Cerebellar nuclear complex (tissue), 1 donor: ENCODE measurements at places on chromosomes 1 and 21.
A peak's percentile ranks its signal among the peaks of the same experiment; 100 is the strongest.

DNA sequence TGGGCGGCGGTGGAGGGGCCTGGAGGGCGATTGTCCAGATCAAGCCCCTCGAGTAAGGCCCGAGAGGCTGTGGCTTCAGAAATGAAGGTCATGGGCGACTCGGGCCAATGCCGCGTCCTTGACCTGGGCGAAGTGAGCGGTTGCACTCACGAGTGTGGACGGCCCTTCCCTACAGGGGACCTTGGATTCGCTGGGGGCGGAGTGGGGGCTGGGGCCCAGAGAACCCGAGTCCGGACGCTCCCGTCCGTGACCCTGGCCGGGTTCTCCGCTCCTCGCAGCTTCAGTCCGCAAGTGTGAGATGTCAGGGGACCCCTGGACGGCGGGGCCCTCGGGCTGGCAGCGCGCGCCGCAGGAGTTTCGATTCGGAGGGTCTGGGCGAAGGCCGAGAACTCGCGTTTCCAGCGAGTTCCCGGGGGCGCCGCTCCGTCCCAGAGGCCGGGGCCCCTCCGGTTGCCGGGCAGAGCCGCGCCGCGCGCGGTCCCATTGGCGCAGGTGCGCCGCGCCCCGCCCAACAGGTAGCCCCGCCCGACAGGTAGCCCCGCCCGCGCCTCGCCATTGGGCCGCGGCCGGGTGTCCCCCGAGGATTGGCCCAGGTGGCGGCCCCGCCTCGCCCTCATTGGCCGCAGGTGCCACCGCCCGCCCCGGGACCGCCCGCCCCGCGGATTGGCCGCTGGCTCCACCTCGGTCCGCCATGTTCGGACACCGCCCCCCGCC lies at the start of gene PRKCZ:
Gene PRKCZ, plus strand, starts transcription at position 694 of the 714 bp plus-strand sequence. CDS start 220 bp downstream, outside the sequence.
- peak; percentile 40 for DNase-seq

- no peak for DNase-seq
These were observed 38.8 kb downstream of the DNASE2B start for GRCh38 chr1:84436876-84437655.

GRCh38 chr1:5962265-5963105 lies 29.7 kb downstream of the NPHP4 start:
- DNase-seq = no peak

DNA sequence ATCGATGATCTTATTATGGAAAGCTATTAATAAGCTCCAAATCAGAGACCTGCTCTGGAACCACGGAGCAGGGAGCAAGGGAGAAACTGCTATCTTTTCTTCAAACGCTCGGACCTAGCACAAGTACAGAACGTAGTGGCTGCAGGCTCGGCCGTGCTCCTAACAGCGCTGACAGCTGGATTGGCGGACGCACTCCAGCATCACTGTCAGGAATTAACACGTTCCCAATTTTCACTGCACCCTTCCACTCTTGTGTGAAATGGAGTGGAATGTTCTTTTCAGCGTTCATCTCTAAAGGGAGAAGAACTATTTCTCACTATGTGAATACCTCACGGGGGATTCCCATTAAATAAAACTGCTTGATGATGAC lies 106.9 kb downstream of the ZNF281 start:
- no peak for DNase-seq

DNA sequence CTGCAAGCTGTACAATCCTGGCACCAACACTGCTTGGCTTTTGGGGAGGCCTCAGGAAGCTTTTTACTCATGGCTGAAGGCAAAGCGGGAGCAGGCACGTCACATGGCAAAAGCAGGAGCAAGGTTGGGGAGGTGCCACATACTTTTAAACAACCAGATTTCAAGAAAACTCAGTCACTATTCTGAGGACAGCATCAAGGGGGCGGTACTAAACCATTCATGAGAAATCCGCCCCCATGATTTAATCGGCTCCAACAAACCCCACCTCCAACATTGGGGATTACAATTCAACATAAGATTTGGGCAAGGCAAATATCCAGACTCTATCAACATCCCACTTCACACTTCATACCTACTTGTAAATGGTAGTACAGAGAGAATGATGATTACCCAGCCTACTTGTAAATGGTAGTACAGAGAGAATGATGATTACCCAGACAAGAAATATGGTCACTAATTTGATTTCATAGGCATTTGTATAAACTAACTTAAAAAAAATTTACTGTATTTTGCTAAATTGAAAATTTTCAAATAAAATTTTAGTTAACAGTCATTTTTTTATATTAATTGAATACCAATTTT lies 24.9 kb downstream of the ATP5PF start:
- no peak for DNase-seq

GRCh38 chr1:214602764-214603657 lies at the start of gene CENPF:
TSS of gene CENPF (plus strand) at chr1:214603195. CDS start at chr1:214613755, 10,560 bp downstream.
- no peak for DNase-seq

DNA sequence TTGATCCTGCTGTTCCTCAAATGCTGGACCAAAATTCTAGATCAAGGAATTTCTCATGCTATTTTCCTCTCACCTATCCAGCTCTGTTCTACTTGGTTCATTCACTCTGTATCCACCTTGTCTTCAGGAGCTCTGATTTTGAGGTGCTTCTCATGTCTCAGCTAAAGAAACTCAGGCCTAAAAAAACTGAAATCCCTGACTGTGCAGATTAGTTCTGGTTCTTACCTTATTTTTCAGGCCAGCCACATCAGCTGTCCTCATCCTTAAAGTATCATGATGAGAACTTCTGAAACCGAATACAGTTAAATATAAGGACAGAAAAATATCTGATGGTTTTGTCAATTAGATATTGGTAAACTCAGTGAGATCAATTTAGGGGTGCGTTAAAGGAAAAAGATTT lies 27.8 kb upstream of the DR1 start:
- no peak for DNase-seq

GRCh38 chr21:23694390-23694789 lies 1912.9 kb downstream of the MRPL39 start:
- no peak for DNase-seq

- no peak for DNase-seq
These were observed 207.9 kb downstream of the PAPPA2 start for GRCh38 chr1:176670853-176671252.

DNA sequence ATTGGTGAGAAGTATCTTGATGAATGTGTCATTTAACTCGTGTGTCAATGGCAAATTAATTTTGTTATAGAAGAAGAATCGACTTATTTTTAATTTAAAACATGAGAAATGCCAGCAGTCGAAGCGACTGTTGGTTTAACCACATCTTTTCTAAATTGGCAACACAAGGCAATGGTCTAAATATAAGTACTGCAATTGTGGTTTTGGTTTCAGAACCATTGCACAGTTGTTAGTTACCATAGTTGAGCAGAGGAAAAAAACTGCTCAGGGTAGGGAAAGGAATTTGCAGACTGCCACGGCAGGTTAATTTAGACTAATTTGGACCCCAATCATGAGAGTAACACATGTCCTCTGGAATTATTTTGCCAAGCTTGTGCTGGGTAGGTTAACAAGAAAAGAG lies 185.6 kb upstream of the RUNX1 start:
- DNase-seq = no peak

DNA sequence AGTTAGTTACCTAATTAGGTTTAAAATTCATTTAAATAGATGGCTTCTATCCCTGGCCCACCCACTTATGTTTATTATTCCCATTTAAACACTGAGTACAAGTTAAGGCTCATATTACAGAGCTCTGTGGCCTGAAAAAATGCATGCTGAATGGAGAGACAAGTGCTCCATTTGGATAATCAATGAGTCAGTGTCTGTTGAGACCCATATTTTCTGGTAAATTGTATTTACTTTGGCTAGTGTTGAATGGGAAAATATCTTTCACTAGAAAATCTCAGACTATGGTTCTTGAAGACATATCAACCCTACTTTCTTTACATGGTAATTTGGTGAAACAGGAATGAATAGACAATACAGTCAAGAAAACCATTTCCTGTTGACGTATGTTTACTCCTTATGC lies 356.0 kb downstream of the S1PR1 start:
- DNase-seq = no peak

DNA sequence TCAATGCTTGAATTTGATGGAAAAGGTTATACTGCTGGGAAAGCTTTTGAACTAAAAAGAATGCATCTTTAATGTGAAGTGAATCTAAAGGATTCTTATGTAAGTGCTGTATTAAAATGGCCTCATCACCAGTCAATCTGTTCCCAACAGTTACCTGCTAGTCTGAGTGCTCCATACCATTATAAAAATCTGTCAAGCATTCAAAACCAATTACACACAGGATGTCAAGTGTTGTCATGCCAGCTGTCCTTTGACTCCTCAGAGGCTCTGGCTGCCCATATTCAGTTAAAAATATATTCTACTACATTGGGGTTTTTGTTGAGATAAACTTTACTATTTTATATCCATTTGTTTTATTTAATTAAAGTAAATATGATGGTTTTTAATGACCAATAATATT lies 1587.7 kb downstream of the AMY1C start:
- no peak for DNase-seq

DNA sequence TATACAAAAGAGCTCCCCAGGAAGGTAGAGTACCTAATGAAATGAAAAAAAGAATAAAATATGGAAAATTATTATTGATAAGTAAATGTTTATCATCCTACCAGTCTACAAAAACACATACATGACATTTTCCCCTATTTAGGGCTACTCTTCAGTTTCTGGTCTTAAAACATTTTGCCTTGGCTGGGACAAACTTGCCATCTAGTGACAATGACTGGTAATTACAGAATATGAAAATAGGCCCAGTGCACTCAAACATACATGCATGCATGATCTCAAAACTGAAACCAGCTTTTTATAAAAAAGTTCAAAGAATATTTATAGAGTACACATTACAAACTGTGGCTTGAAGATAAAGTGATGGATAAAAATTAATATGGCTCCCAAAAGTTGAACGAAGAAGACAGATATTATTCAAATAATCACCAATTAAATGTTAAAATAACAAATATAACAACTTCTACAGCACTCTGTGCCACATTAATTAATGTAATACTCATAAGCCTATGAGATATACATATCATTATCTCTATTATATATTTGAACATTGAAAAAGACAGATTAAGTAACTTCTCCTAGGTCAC lies 10.5 kb upstream of the RNPC3 start:
- DNase-seq = no peak

DNA sequence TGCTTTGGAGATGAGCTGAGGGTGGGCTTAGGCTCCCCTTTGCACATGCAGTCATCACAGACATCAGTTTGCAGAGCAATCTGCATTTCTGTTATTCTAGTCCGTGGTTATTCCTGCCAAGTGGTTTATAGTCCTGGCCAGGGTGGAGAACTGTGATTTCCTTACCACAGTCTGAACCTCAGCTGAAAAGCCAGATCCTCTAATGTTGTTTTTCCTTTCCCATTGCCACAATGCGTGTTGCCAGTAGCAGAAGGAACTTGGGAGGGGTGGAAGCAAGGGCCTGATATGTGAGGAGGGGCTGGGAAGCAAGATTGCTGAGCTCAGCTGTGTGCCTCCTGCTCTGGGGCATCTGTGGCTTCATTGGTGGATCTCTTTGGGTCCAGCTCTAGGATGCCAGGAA lies 18.0 kb upstream of the ST3GAL3 start:
- DNase-seq = no peak

DNA sequence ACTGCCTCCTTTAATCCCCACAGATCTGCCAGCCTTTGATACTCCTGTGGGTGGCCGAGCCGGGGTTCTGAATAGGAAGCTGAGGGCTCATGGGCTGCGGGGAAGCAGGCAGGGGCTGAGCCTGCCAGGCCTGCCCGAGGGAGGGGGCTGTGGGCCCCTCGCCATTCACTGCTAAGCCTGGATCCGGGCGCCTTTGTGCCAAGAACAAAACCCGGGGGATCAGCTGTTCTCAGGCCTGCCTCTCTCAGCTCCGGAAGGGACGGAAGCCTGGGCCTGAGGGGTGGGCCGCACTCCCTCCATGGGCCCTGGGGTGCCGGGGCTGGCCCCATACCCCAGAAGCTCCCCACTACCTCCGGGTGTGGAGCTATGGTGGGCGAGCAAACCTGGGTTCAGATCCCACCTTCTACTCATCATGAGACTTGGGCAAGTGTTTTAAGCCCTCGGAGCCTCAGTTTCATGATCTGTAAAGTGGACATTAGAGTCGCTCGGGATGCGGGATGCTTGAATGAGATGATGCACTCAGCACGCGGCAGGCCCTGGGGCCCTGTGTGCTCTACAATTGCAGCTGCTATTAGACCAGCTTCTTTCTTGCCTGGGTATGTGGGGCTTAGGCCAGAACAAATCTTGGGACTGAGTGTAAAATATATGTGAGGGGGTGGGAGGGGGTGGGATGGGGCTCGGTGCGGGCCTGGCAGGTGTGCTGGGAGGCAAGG lies 19.2 kb upstream of the EPHA2 start:
- DNase-seq = no peak

DNA sequence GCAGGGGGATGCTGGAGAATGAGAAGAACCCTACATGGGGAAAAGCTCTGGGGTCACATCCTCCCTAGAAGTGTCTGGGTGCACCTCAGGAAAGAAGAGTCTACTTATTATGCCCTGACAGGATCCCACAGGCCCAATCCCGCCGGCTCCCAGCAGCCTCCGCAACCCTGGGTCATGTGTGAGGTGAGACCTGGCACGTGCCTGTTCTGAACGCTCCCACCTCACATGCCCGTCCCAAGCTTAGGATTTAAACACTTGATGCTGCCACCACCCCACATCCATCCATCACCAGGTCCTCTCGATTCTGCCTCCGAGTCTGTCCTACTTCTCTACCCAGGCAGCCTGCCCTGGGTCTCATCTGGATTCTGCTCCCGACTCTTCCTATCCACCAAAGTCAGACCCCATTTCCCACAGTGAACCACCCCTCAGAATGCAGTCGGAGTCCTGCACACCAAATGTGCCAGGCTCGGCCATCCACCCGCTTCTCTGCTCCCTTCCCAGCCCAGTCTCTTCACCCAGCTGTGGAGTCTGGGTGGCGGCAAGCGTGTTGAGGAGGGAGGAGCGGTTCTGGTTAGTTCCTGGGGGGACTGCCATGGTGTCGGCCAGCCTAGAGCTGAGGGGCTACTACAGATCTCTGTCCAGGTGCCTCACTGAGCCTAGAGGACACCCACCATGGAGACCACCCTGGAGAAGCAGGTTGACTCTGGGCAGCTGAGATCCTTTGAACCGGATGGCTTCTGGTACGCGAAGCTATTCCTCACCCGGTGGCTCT lies 23.9 kb downstream of the SLC2A1 start:
- DNase-seq = no peak

DNA sequence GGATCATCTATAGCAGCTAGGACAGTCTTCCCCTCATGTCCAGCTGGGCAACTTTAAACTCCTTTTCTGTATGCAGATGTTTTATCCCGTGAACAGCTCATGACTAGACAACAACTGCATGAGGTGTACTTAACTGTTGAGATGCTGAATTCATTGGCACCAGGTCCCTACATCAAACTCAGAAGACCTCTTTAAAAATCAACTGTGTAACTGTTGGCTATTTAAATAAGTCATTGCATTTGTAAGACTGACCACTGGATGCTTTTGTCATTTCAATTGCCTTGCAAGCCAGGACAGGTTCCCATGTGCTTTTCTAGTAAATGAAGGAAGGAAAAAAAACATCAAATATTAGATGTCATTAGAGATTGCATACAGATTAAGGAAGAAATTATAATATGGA lies 28.3 kb upstream of the GORAB start:
- no peak for DNase-seq
